ENCODE measurements at places on chromosomes 1 and 21.

DNA sequence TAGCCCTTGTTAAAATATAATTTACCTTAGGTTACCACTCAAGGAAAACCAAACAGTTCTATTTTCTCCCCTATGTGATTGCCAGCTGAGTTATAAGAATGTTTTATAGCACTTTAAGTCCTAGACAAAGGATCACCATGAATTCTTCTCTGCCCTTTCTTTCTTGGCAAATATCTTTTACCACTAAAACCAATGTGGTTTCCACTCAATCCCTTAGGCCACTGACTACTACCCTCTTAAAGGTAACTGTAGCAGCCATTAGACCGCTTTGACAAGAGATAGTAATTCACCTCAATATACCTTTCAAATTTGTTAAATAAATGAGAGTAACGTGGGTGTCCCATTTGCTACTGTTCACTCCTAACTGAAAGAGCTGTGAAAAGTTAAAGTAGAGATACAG lies 307.9 kb upstream of the PRMT6 start:
- no peak for DNase-seq

- no peak for DNase-seq
Measured at GRCh38 chr1:59696421-59697115, 118.2 kb upstream of the HOOK1 start.

DNA sequence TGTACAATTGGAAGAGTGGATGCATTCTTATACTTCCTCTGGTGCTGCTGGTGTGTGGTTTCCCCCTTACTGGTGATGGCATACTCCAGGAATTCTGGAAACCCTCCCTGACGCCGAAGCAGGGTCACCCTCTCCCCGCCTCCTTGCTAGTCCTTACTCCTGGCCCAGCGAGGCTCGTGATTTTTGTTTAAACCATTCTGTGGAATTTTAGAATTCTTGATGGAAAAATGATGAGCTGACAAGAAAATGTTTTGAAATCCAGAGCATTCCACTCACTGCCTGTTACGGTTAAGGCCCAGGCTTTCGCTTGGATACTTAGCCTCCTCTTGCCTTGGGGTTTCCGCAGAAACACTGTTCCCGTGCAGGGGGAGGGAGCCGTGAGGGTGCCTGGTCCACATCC lies 41.1 kb downstream of the IL6R start:
- DNase-seq = no peak

GRCh38 chr1:181412746-181413145 lies 70.6 kb upstream of the CACNA1E start:
- DNase-seq = no peak

GRCh38 chr1:148289647-148290046 lies 137.6 kb upstream of the NBPF11 start:
- no peak for DNase-seq

GRCh38 chr1:207103892-207104373 lies at the start of gene C4BPA:
TSS of gene C4BPA (plus strand) at chr1:207104233. CDS start at chr1:207113026, 8,793 bp downstream.
- DNase-seq = no peak

GRCh38 chr1:86872086-86872485 lies 41.8 kb downstream of the SELENOF start:
- no peak for DNase-seq

- peak; percentile 26 for DNase-seq
Measured at GRCh38 chr1:201999625-202000238, 10.7 kb upstream of the ELF3 start.

GRCh38 chr1:160376525-160377131 lies 9.8 kb downstream of the NHLH1 start:
- no peak for DNase-seq

- no peak for DNase-seq
Measured at GRCh38 chr1:147611586-147611985, 58.7 kb downstream of the ACP6 start.

- DNase-seq = peak; percentile 44
Measured at GRCh38 chr1:29123887-29124365, at the start of gene TMEM200B. TSS of gene TMEM200B (minus strand) at chr1:29123903. CDS start at chr1:29121828, 2,075 bp downstream.

- DNase-seq = no peak
Measured at GRCh38 chr21:42305707-42306147, 9.5 kb downstream of the TFF3 start.

- peak; percentile 68 for DNase-seq
Measured at GRCh38 chr21:46052703-46053651, 44.9 kb upstream of the COL6A2 start.

DNA sequence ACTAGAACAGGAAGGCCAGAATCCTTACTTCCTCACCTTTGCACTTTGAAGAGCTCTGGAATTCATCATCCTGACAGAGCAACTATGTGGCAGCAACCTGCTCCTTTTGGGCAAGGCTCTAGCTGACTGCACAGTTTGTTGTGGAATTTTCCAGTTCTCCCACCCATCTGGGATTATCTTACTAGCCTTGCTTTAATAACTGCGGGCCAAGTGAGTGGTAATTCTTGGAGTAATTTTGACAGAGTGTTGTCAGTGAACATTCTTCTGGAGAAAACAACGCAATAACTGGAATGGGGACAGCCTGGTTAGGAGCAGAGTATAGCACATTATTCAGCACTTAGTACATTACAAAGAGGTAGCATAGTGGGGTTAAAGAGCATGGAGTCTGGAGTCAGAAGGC lies 75.3 kb downstream of the NTMT2 start:
- DNase-seq = no peak

DNA sequence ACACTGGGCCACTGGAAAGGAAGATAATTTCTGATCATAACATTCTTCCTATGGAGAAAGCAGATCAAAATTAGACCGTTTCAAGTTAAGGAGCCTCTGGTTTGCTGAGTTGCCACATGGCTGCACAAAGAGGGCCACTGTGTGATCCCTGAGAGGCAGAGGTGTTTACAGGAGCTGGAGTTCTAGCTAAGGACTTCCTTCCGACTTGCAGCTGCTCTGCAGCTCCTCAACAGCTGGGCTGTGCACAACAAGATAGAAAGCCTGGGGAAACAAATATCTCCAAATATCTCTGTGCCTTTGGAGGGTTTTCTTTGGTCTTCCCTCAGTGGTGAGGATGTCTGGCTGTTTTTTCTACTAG lies 26.8 kb downstream of the GADD45A start:
- no peak for DNase-seq

GRCh38 chr1:9767964-9768668 lies 55.6 kb downstream of the CLSTN1 start:
- DNase-seq = peak; percentile 40

GRCh38 chr1:170935231-170935630 lies at the start of gene MROH9:
TSS of gene MROH9 (plus strand) at chr1:170935534. CDS start at chr1:170945557, 10,023 bp downstream.
- no peak for DNase-seq

DNA sequence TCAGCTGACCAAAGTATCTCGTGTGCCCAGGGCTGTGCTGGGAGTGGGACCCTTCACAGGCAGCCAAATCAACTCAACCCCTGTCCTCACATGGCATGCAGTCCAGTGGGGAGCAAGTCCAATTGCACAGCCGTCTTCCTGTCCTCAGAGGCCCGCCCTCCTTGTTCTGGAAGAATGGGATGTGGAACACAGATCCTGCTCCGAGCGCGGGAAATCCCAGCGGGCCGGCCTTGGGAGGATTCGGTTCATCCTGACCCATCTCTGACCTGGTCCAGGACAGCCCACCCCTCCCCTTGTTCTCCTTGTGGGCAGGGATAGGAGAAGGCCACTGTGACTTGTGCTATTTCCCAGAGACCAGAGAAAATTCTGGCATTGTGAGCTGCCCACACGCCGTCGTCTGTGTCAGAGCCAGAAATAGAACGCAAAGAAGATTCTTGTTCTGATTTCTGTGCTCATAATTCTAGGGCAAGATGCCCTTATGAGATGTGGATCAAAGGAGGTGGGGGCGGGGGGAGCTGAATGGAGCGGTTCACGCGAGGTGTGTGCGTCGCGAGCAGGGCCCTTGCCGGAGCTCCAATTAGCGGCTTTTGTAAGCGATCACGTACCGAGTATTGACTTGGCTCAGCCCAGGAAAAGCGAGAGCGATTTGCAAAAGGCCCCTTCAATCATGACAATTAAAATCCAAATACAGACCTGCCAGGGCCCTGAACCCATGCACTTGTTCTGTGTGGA lies 79.2 kb downstream of the AJAP1 start:
- no peak for DNase-seq

DNA sequence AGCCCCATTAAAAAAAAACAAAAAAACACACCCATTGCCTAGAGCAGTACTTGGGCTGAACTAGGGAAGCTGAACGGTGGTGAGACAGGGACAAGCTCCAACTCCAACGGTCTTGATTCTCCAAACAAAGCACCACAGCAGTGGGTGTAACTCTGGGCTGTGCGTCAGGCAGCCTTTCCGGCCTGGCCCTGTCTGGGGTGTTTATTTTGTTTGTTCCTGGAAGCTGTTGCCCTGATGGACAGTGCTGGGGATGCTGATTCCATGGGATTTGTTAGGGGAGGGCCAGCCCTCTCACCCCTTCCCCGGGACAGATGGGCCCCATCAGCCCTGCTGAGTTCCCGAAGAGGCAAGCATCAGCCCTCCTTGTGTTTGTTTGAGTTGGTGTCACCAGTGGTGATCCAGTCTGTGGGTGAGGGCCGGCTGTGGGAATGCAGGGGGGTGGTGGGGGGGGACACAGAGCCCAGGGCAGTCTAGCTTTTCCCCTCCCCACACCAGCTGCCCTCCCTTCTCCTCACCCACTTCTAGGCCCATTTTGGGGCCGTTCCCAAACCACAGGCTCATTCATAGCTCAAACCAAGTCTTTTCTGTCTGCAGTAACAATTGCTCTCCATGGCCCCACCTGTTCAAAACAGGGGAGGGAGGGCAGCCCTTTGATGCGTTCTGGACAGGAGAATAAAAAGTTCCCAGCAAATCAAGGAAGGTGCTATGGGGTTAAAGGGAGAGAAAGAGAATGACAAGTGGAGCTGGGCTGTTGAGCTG lies 4.5 kb downstream of the WNT2B start:
- no peak for DNase-seq

DNA sequence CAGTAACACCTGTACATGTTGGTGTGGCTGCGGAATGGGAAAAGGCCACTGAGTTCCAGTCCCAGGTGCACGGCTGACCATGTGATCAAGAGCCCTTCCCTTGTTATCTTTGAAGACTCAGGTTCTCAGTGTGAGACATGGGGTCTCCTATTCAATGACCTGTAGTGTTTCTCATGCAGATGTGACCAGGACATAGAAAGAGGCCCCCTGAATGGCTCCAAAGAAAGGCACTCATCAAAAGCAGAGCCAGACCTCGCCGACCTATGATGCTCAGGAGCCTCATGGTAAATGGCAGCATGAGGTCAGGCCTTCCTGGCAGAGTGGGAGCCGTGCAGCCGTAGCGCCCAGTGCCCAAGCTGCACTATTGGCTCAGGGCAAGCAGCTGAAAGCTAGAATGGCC lies 42.3 kb upstream of the HAO2 start:
- no peak for DNase-seq

- DNase-seq = no peak
Measured at GRCh38 chr1:190551638-190552037, 74.0 kb upstream of the BRINP3 start.

DNA sequence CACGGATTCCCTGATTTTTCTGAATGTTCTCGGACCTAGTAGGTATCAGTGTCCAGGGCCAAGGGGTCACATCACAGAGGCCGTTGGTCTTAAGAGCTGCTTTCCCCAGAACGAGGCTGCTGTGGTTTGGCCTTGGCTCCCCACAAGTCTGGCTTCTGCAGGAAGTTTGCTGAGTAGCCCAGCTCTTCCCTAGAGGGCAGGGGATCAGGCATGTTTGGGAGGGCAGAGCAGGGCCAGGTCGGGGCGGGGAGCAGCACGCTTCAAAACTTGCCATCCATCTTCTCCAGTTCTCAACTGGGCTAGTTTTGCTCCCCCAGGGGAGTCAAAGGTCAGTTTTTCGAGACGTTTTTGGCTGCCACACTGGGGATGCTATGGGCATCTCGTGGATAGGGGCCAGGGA lies 37.0 kb downstream of the MAN1C1 start:
- DNase-seq = no peak

DNA sequence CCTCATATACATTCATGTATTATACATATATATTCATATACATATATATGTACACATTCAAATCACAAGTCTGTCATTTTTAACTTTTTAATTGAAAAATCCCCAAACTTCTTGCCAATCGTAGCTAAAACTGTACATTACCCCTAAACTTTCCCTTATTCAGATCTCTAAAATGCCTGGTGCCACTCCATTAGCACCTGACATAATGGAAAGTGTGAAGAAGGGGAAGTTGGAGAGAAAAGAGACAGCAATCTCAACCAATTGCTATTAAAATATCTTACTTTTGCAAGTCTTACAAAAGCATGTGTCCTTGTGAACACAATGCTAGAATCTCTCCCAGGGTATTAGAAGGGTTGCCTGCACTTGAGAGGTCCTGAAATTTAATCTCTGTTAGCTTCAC lies 22.7 kb upstream of the PRKACB start:
- no peak for DNase-seq

DNA sequence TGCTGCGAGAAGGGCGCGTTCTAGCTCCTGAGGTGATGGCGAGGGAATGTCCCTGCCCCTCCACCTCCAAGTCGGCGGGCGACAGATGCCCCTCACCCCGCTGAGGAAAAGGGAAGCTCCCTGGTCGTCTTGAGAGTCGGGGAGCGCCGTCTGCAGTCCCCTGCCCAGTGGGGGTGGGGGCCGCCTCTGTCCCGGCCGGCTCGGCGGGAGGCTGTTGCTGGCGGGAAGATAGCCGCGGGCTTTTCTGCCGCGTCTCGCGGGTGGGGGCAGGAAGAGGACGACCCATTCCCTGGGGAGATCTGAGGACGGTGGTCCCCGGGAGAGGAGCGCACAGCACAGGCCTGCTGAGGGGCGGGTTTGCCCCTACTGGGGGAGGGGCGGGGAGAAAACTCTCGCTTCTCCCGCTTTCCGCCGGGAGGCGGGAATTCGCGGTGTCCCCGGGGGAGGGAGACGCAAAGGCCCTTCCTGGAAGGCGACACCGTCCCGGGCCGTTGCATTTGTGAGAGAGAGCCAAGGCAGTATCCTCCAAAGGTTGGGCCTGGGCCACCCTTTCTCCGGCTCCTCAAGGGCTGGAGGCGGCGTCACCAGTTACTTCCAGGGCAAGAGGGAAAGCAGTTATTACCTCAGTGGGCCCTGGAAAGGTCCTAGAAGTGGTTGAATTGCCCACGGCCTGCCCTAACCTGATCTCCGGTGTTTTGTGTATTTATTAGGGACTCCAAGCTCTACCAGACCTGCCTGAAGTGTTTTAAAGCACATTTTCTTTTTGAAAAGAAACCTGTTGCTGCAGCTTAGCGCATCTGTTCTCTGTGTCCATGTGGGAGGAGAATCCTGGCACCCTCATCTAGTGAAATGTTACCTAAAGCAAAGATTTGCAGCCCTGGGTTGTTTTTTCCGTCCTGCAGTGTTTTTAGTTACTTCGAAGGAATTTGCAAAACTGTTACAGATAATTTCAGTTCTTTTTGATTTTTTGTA lies 648 bp downstream of the S100PBP start:
- peak; percentile 47 for DNase-seq

GRCh38 chr1:181448461-181448860 lies 34.9 kb upstream of the CACNA1E start:
- no peak for DNase-seq

DNA sequence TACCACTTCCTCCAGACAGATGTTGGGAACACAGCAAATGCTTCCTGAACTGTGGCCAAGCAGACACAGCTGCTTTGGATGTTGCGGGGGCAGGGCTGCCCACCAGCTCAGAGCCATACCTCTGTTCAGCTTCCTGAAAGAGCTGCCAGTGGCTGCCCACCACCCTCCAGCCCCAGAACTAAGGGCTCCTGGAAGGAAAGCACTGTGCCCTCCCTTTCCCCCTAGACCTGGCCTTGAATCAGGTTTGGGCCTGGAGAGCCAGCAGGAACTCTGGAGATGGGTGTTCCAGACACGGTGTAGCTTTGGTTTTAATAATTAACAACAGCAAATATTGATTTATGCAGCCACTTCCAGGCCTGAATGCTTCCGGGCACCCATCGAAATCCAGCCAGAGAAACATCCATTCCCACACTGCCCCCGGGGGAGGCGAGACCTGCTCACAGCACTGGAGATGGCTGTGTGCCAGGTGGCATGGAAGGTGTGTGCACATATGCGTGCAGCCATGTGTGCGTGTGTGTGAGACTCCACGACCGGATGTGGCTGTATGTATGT lies 45.7 kb downstream of the RAP1GAP start:
- DNase-seq = no peak

Measured in stimulated activated CD4-positive, alpha-beta T cell treated with anti-CD3 and anti-CD28 coated beads, Interleukin-2, amount 100 ng/mL, for 24 hours (primary cell).